ENCODE measurements at places on chromosomes 6 and 20. TPM values are rescaled to one million over a fixed set of nuclear protein-coding genes. Genes with fewer than 3 reads are reported as not detected.

DNA sequence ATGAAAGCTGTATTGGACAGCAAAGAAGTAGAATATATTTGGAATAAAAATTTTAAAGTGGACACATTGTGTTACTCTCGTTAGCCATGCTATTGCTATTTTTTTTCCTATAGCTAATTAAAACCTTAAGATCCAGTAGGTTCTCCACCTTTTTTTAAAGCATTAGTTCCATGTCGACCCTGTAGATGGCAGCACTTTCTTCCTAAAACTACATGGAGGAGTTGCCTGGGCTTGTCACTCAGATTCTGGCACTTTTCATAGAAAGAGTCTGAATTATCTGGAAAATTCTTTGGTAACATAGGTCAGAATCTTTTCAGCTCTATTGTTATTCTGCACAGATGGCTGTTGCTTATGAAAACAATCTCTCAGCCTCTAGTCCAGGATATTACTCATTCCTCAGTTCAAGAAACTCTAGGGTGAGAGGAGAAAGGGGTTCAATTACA lies 42.0 kb upstream of the ESR1 start:
- peak; percentile 57 for DNase-seq

Gene VAPB
- 56.1 TPM for polyA plus RNA-seq

Gene BHLHE23
- polyA plus RNA-seq: not detected

DNA sequence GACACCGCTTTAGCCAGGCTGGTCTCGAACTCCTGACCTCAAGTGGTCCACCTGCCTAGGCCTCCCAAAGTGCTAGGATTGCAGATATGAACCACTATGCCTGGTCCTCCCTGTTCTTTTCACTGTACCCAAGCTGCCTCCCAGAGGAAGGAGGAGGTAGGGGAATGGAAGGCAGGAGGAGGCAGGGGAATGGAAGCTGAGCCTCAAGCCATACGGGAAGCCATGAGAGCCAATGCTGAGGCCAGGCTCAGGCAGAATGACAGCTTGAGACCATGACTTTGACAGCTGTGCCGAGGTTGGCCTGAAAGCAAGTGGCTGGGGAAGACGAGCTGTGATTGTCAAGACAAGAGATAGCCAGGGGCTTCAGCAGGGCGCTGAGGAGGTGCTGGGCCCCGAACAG lies 13.6 kb upstream of the ZNF335 start:
- no peak for DNase-seq

GRCh38 chr20:6868861-6869260 lies 101.4 kb downstream of the BMP2 start:
- DNase-seq: no peak

GRCh38 chr6:34247481-34248197 lies 1.2 kb downstream of the SMIM29 start:
- no peak for DNase-seq

GRCh38 chr6:85670573-85670972 lies 27.9 kb upstream of the SYNCRIP start:
- DNase-seq: no peak

DNA sequence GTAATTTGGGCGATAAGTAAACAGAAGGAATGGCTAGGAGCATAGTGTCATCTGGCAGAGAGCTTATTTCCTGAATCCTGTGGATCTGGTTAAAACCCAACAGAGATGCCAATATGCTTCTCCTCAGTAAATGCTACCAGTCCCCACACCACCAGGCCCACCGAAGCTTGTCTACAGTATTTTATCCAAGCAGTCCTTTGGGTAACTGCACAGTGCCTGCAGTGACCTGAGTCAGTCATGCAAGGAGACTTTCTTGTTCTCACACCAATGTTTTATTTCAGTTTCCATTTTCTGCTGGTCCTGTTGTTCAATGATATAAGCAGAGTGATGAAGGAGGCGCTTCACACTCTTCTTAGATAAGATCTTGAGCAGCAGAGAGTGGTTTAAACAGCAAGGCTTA lies 326.3 kb downstream of the RIMS1 start:
- DNase-seq: no peak

Gene TBXT
- not detected for polyA plus RNA-seq
